Stimulated activated CD8-positive, alpha-beta memory T cell treated with anti-CD3 and anti-CD28 coated beads, Interleukin-7, amount 100 ng/mL, for 48 hours (primary cell): ENCODE measurements at places on chromosomes 1 and 21.

GRCh38 chr1:55831759-55832158 is 616.6 kb upstream of the USP24 start:
- no peak for DNase-seq

- DNase-seq: no peak
Observed at GRCh38 chr21:27719226-27719625, 752.3 kb upstream of the ADAMTS5 start.

GRCh38 chr1:27523337-27524020 is 33.5 kb upstream of the WASF2 start:
- DNase-seq: no peak

DNA sequence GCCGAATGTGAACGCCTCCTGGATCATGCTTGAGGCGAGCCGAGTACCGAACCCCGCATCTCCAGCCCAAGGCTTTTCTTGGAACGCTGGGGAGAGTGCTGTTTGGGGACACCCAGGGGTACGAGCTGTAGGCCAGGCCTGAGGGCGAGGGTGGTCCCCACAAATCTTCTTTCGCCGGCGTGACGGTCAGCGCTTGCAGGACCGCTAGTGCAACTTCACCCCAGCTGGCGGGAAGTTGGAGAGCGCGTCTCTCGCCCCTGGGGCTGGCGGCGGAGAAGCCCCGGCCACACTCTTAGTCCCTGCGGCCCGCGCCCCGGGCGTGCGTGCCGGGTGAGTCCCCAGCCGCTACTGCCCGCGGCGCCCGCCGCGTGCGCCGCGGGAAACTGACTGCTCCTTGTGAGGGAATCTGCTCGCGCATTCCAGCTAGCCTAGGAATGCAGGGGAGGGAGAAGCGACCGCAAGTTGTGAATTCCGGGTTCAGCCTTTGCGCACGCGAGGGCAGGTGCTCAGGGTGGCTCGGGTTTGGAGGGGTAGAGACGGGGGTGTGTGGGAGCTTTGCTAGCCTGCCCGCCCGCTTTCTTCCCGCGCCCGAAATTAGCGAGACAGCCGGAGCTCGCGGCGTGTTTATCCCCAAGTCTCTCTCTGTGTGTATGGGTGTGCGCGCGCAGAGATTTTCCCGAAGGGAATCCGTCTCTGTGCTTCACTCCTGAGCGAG is 884 bp downstream of the LHX4 start:
- no peak for DNase-seq

- DNase-seq: no peak
Observed at GRCh38 chr1:33996281-33996680, 132.4 kb downstream of the HMGB4 start.

DNA sequence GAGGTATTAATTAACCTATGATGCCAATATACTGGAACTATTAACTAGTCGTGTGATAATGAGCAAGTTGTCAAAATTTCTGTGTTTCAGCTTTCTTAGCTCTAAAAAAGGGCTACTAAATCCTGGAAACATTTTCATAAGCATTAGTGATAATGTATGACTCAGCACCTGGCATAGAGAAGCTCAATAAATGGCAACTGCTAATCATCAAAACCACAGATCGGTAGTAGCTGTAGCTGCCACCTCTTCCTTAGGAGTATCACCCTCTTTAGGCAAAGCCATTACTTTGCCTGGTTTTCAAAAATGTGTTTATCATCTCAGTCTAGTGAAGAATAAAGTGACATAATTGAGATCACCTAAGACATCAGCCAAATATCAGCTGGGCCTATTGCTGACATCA is 75.5 kb downstream of the TPR start:
- DNase-seq: no peak

DNA sequence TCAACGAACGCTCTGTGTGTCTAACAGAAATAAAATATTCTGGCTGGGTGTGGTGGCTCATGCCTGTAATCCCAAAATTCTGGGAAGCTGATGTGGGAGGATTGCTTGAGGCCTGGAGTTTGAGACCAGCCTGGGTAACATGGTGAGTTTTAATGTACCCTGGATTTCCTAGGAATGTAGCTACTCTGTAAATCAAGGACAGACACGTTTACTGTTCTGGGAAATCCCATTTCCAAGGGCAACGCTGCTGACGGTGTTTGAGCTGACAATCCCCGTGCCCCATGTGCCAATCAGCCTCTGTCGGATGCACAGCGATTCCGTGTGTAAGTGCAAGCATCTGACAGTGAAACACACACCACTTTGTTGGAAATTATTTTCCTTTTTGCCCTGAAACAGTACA is 8.0 kb downstream of the CORT start:
- DNase-seq: no peak

GRCh38 chr1:219385787-219386427 is 212.2 kb downstream of the LYPLAL1 start:
- DNase-seq: peak; percentile 16

- no peak for DNase-seq
Observed at GRCh38 chr21:44418876-44419230, 36.5 kb upstream of the LRRC3 start.

- no peak for DNase-seq
Observed at GRCh38 chr1:168146626-168147025, 9.9 kb upstream of the GPR161 start.

GRCh38 chr1:37073152-37073853 is 39.0 kb upstream of the GRIK3 start:
- no peak for DNase-seq

DNA sequence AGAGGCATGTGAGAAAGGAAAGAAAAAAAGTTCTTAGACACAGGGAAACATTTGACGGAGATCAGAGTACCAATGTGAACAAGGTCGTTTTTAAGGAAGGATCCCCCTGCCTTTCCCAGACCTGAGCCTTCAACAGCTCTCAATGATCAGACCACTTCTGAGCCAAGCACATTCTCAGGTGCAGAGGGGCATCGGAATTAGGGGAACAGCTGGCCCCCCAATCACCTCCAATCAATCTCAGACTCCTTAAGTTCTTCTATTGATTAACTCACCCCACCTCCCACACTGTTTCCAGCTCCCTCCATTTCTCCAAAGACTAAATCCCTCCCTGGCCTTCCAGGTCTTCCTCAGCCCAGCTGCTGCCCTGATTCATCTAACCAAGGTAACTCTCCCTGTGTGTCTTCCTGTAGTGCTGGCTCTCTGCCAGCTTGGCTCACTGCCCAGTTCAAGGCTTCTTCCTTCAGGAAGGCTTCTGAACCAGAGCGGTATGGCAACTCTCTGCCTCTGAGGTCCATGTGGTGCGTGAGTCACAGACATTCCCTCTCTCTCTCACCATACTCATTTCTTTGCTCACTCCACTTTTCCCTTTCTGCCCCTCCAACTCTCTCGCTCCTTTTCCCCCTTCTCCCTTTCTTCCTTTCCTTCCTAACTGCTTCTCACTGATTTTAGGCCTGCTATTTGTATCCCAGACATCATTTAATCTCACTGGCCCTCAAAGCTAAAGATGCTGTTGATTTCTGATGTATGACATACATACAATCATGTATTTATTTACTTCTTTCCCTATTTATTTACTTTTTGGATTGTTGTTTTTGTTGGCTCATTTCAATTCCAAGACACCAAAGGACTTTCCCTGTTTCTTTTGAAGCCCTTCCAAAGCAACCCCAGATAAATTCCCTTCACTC is 18.1 kb downstream of the CFAP45 start:
- no peak for DNase-seq

DNA sequence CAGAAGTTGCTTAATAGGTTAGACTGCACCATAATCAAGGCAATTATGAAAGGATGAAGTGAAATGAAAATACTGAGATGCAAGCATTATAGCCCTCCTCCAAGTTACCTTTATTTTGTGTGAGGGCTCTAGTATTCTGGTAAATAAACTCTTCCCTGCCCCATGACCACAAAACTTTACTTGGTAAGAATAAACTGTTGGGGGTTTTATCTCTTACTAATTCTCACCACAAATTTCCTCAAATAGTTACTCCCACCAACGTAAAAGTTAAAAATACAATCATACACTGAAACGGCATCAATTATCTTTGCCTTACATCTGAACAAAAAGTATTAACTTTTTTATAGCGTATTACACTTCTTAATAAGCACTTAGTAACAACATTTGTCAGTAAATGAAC is 29.5 kb downstream of the C21orf91 start:
- DNase-seq: no peak

DNA sequence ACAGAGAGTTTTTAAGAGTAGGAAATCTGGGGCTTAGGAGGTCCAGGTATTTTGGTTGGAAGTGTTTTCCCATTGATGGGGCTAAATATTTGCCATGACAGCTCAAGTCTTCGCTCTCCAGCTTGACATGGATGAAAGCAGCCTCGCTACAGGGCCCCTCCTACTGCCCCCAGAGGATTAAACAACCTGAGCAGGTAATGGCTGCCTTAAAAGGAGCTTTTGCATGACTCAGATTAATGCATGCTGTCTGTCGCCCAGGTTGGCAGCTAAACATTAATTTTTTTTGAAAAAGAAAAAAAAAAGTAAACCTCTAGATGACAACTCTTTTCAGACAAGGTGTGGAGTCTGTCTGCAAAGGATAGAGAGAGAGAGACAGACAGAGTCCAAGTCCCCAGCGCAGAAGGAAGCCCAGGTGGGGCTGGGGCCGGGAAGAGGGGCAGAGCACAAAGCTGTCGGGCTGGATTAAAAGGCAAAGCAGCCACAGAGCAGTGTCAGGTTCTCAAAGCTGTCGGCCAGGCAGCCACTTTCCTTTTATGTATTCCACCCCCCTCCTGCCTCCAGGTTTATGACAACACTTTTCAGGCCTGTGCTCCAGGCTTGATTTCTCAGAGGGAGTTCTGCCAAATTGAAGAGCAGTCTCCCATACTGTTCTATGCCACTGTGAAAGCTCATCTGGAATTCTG is 127.9 kb downstream of the CLIC6 start:
- DNase-seq: no peak

DNA sequence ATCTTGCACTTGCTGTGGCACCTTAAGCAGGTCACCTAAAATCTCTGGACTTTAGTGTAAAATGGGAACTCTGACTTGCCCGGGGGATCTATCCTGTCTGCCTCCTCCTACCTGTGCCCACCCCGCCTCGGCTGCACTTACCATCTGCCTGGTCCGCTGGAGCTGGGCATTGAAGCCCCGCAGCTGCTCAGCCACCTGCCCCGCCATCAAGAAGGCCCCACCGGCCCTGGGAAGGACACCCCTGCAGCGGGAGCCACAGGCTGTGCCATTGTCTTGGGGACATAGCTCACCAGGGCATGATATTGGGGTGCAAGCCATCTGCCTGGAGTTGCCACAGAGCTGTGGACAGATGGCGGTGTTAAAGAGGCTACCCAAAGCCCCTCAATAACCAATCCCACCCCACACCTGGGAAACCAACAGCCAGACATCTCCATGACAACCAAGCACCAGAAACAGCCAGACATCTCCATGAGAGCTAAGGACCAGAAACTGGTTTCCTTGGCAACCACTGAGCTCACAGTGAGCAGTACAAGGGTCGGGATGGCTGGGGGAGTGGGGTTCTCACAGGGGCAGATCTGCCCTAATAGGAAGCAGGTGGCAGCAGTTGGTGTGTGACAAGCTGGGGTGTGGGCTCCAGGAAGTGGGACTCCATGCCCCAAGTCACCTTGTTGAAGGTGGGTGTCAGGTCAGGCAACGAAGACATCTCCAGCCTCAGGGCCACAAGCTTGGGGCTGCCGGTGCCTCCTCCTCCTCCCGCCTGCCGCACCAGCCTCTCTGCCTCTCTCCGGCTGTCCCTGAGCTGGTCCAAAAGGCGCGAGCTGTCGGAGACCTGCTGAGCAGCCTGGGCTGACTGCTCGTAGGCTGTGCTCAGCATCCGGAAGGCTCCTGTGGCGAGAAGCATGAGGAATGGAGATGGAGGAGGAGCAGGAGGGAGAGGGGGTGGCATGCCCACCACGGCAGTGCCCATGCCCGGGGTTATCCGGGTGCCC is 29.1 kb downstream of the LAMB3 start:
- no peak for DNase-seq

DNA sequence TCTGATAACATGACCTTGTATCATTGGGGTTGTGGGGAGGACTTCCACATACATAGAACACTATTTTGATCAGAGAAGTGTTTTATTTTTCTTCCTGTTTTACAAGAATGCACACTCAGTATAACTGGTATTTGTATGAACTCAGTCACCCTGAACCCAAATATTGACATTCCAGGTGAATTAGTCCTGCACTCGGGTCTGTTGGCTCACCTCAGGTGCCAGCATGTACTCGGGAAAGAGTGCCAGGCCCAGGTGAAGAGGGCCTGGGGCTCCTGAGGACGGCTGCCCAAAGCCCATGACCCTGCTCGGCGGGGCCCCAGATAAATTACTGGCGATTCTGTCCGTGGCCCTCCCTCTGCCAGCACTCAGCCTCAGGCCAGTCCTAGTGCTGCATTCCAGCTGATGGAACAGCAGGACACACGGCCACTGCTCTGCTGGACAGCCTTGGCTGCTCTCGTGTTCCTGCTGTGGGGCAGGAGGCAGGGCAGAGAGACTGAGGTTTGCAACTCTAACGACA is 75.4 kb upstream of the TMPRSS2 start:
- DNase-seq: no peak

- no peak for DNase-seq
Observed at GRCh38 chr1:40507973-40508372, 594 bp upstream of the EXO5 start.

DNA sequence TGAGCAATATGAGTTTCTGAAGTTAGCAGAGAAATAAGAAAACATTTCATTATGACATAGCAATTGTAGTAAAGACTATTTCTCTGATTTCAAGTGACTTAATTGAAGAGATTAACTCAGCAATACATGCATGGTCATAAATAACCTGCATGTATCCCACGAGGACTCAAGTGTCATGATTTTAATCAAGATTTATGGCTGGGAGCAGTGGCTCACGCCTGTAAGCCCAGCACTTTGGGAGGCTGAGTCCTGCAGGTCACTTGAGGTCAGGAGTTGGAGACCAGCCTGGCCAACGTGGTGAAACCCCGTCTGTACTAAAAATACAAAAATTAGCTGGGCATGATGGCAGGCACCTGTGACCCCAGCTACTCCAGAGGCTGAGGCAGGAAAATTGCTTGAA is 311.9 kb upstream of the PLD5 start:
- DNase-seq: no peak

- DNase-seq: no peak
Observed at GRCh38 chr1:217431395-217431794, 199.5 kb downstream of the GPATCH2 start.

DNA sequence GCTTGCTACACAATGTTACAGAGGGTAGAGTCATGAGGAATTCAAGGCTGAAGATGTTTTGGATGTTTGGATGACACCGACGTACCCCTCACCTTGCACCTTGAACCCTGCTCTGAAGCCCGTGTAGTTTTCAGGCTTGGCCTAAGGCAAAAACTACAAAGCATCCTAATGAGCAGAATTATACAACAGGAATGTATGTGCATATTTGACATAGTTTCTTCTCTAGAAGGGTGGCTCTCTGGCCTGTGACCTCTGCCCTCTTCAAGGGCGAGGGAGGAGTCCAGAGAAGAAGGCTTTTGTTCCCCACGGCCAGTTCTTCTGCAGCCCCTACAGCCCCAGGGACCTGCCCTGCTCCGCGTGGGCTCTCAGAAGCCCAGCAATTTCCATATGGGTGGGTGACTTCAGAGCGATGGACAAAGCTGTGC is 43.3 kb downstream of the L1TD1 start:
- no peak for DNase-seq

GRCh38 chr1:109208394-109208793 is 5.3 kb upstream of the SARS1 start:
- DNase-seq: no peak

GRCh38 chr1:63453232-63453631 is 69.8 kb downstream of the ITGB3BP start:
- DNase-seq: no peak
